ENCODE measurements at places on chromosomes 1 and 21.

DNA sequence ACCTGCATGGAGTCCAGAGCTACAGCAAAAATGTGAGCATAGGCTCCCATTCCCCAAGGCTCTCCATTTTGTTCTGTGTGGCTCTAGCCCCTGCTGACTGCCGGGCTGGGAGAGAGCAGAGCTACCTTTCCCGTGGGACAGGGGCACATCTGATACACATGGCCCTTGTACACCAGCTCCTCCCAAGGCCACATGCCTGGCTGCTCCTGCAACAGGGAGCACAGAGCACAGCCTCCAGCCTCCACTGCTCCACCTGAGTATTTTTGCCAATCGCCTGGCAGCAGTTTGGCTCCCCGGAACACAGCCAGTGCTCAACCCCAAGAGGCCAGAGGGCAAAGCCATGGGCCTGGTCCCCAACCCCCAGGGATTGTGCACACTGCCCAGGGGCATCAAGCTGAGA is 146.5 kb downstream of the CHD1L start:
- H3K4me3 ChIP-seq = no peak overlapping the region
- H3K27ac ChIP-seq = no peak overlapping the region
- no peak for DNase-seq
- H3K27me3 ChIP-seq = peaks cover 3% of the 10 kb centered on the region
- H3K4me1 ChIP-seq = no peaks in the 10 kb centered on the region
- no peaks in the 10 kb centered on the region for H3K36me3 ChIP-seq

DNA sequence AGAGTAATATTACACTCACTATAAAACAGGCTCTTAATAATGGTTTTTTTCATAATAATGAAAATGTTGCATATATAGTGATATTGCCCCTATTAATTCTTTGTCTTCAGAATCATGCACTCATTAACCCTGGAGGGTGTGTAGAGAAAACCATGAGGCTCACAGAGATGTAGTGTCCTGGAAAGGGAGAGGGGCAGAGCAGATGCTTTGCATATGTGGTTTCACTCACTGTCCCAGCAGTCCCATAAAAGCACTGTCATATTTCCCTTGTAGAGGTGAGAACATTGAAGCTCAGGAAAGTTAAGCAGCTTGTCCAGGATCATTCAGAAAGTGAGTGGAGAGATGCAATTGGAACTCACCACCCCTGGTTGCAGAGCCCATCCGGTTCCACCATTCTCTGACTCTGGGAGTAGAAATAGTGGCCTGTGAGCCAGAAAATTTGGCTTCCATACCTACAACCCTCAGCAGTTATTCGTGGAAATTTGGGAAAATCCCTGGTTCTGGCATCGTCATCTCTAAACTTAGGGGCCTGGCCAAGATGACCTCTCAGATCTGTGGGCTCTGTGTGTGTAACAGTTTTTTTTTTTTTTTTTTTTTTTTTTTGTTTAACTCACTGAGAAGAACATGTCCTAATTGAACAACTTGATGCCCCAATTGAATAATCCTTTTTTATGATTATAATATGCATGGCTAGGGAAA is 86.4 kb downstream of the RGL1 start:
- no peak overlapping the region for H3K27ac ChIP-seq
- no peaks in the 10 kb centered on the region for H3K36me3 ChIP-seq
- H3K4me1 ChIP-seq = peaks cover 18% of the 10 kb centered on the region
- no peak for DNase-seq
- no peaks in the 10 kb centered on the region for H3K27me3 ChIP-seq

DNA sequence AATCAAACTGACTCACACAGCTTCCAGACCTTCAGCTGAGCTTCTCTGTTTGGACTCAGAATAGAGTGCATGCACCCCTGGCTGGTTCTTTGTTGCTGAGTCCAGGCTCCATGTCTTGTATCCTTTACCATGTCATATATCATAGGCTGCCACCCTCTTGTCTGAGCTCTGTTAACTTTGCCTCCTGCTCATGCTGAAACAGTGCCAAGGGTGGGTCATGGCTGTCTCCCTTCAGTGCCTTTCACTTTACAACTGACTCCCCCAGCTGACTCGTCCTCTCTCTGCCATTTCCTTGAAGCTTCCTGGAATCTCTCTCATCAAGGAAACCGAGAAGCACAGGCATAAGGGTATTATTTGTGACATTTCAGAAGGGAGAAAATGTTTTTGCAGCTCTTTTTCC is 885.3 kb downstream of the TTLL7 start:
- no peaks in the 10 kb centered on the region for H3K36me3 ChIP-seq
- DNase-seq = no peak
- no peak overlapping the region for H3K4me3 ChIP-seq
- H3K27me3 ChIP-seq = no peaks in the 10 kb centered on the region

GRCh38 chr1:12622506-12622905 is 4.5 kb upstream of the DHRS3 start:
- no peaks in the 10 kb centered on the region for H3K36me3 ChIP-seq
- no peak for DNase-seq
- H3K27me3 ChIP-seq = no peaks in the 10 kb centered on the region

- no peaks in the 10 kb centered on the region for H3K36me3 ChIP-seq
- H3K27ac ChIP-seq = no peak overlapping the region
- H3K4me1 ChIP-seq = no peaks in the 10 kb centered on the region
- H3K4me3 ChIP-seq = no peak overlapping the region
Observed at GRCh38 chr1:245649666-245650065, 494.9 kb downstream of the KIF26B start.

GRCh38 chr1:31166462-31166861 is 73.2 kb downstream of the NKAIN1 start:
- H3K4me1 ChIP-seq = no peaks in the 10 kb centered on the region
- no peak for DNase-seq
- H3K4me3 ChIP-seq = no peak overlapping the region
- no peaks in the 10 kb centered on the region for H3K36me3 ChIP-seq
- H3K27ac ChIP-seq = no peak overlapping the region
